Right renal pelvis (tissue), 4 donors: ENCODE measurements at places on chromosomes 13 and 19.

DNA sequence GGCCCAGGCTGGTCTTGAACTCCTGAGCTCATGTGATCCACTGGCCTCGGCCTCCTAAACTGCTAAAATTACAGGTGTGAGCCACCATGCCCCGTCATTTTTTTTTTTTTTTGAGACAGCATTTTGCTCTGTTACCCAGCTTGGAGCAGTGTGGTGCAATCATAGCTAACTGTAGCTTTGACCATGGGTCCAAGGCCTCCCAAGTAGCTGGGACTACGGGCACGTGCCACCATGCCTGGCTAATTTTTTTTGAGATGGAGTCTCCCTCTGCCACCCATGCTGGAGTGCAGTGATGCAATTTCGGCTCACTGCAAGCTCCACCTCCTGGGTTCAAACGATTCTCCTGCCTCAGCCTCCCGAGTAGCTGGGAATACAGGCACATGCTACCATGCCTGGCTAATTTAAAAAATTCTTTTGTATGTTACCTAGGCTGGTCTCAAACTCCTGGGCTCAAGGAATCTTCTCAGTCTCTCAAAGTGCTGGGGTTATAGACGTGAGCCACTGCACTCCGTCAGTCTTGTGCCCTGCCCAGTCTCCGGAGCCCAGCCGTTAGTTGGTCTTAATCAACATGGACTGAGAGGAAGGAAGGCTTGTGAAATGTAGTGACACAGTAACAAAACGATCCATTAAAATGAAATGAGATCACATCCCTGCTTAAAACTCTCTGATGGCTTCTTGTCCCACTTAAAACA is 1.4 kb upstream of the LRG1 start:
- no peak for DNase-seq

GRCh38 chr13:112891477-112892401 is 77.3 kb upstream of the MCF2L start:
- DNase-seq = no peak

GRCh38 chr19:41936416-41936850 is 8.2 kb upstream of the ERFL start:
- no peak for DNase-seq

- DNase-seq = no peak
Measured at GRCh38 chr19:9565900-9566705, 18.2 kb downstream of the ZNF121 start.

- no peak for DNase-seq
Measured at GRCh38 chr13:75811841-75812240, 175.7 kb downstream of the LMO7 start.

- no peak for DNase-seq
Measured at GRCh38 chr19:55486043-55486970, 1.3 kb downstream of the NAT14 start.

- DNase-seq = no peak
Measured at GRCh38 chr13:27425158-27425917, 919 bp downstream of the GTF3A start.

GRCh38 chr13:61486496-61486895 is 70.8 kb upstream of the PCDH20 start:
- DNase-seq = no peak

DNA sequence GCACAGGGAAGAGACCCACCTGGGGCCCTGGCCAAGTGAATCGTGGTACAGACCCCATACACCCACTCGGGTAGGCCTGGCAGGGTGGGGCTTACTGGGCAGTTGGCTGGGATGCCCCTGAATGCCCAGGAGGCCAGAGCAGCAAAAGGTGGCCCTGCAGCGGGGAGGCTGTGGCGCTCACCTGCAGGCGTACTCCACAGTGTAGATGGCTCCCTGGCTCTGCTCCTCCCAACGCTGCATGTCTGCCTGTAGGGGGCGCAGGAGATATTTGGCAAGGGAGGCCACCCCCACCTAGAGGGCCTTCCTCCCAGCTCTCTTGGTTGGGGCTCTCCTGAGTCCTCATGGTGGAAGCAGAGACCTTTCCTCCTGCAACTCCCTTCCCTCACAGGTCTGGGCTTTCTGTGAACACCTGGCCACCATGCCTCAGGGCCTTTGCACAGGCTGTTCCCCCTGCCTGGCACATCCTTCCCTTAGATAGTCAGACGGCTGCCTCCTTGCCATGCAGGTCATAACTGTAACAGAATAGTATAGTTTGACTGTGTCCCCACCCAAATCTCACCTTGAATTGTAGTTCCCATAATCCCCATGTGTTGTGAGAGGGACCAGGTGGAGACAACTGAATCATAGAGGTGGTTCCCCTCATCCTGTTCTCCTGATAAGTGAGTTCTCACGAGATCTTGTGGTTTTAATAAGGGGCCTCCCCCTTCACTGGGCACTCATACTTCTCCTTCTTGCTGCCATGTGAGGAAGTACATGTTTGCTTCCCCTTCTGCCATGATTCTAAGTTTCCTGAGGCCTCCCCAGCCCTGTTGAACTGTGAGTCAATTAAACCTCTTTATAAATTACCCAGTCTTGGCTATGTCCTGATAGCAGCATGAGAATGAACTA is 5.9 kb downstream of the BORCS8 start:
- no peak for DNase-seq

DNA sequence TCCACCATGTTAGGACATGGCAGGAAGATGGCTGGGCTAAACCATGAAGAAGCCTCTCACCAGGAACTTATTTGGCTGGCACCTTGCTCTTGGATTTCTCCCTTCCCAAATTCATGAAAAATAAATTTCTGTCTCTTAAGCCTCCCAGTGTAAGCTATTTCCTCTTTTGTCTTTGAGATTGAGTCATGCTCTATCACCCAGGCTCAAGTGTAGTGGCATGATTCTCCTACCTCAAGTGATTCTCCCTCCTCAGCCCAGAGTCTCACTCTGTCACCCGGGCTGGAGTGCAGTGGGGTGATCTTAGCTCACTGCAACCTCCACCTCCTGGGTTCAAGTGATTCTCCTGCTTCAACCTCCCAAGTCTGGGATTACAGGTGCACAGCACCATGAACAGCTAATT is 12.6 kb downstream of the ZNF888 start:
- no peak for DNase-seq

GRCh38 chr13:43009506-43009905 is 13.9 kb upstream of the DNAJC15 start:
- no peak for DNase-seq

GRCh38 chr13:44058624-44059215 is 179.0 kb downstream of the LACC1 start:
- DNase-seq = no peak

DNA sequence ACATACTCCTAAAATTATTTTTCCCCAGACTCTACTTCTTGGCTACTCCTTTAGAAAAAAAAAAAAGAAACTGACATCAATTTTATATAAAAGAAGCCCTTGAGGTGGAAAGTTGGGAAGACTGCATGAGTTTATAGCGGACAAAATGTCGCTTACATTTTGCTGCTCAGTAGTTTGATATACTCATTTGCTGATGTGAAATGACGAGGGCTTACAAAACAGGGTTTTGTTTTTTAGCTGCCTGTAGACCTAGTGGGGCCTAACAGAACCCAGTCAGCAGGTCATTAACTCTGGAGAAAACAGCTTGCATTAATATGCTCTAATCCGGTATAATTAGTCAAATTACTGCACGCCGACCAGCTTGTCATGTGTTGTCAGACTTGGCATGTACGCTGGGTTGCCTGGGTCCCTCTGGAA is 37.6 kb upstream of the MAB21L1 start:
- no peak for DNase-seq

DNA sequence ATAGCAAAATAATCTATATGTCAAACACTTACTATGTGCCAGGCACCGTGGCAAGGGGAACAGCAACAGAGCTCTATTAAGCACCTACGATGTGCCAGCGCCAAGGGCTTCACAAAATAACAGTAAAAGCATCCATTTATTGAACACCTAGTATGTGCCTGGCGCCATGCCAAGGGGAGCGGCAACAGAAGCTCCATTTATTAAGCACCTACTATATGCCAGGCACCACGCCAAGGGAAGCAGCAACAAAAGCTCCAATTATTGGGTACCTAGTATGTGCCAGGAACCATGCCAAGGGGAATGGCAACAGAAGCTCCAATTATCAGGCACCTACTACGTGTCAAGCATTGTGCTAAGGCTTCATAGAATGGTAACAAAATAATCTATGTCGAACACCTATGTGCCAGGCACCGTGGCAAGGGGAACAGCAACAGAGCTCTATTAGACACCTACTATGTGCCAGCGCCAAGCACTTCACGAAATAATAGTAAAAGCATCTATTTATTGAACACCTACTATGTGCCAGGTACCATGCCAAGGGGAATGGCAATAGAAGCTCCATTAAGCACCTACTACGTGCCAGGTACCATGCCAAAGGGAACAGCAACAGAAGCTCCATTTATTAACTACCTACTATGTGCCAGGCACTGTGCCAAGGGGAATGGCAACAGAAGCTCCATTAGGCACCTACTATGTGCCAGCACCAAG is 107.7 kb downstream of the PTPRS start:
- DNase-seq = no peak

- no peak for DNase-seq
Measured at GRCh38 chr19:12994701-12995595, at the start of gene NFIX. NFIX (plus strand) TSS chr19:12995475; CDS start chr19:12995838, 363 bp downstream.

- no peak for DNase-seq
Measured at GRCh38 chr19:51729781-51730180, 6.0 kb upstream of the HAS1 start.

DNA sequence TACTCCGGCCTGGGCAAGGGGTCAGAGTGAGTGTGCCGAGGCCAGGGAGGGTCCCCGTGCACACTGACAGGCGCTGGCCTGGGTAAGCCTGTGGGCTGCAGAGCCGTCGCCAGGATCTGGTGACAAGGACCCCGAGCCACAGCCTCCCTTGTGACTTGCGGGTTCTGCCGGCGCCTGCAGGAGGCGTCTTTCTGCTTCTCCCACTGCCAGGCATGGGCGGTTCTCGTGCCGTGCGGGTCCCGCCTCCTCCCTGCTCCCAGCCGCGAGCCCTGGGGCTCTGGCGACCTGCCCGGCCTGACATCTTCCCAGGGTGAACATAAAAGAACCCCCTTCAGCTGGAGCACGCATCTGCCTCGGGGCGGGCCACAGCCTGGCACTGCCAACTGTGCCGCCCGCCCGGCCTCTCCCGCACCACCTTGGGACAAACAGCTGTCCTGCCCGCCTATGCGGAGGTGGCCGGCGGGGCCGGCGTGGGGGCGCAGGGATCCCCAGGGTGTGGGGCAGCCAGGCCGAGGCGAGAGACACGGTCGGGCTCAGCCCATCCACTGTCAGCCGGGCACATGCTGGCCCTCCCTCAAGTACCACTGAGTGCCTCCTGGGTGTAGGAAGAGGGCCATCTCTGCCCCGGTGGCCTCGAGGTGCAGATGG is 1.5 kb upstream of the HCN2 start:
- no peak for DNase-seq

- DNase-seq = no peak
Measured at GRCh38 chr19:806815-807421, 9.7 kb downstream of the PTBP1 start.

DNA sequence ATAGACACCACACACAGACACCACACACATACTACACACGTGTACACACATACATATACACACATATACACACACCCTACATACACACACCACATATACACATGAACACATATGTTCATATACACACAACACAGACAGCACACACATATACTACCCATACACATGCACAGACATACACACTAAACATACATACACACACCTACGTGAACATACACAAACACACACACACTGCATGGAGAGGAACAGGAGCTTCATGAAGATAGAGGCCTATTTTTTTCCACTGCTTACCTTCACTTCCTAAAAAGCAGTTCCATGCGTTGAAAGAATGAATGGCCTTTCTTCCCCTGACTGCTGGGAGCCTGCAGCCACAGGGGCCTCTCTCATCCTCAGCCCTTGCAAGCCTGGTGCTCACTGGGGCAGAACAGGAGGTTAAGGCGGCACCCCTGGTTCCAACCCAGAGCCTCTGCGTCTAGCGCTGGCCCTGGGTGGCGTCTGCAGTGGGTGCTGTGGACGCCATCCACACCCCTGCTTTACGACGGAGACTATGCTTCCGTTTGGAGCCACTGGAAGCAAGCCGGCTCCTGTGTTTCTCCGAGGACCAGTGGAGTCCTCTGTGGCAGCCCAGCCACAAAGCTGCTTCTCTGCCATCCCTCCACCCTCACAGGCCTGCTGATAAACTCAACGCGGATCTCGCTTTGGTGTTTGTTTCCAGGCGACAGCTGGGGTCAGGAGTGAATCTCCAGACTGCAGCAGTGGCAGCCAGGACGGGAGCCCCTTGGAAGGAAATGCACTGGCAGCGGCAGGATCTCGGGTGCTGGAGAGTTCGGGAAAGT is 1.9 kb upstream of the RASA3 start:
- no peak for DNase-seq

- peak; percentile 13 for DNase-seq
Measured at GRCh38 chr13:51453959-51454703, 1.3 kb upstream of the INTS6 start.

DNA sequence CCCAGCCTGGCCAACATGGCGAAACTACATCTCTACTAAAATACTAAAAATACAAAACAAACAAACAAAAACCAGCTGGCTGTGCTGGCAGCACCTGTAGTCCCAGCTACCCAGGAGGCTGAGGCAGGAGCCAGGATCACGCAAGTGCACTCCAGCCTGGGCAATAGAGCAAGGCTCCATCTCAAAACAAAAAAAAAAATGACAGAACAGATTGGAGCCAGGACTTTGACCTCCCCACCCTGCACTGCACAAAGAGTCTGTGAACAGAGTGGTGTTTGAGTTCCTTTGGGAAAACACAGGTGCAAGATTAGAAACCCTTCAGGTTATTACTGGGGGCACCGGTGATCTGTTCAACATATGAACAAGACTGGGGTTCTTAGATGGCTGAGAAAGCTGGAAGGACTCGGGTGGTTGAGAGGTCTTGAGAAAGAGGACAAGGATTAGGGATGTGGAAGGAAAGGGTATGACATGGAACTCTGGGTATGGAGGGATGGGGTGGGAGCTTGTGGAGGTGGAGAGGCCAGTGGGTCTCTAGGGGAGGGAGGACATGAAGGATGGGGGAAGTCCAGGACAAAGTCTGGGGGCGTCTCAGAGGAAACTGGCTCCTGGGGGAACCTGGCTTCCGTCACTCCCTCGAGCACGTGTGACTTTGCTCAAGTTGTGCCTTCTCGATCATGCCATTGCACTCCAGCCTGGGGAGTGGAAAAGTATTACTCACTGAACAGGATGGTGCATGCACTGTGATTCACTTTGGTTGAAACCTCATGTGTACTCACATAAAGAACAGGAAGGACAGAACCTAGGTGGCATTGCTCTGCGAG is 25.9 kb downstream of the RCN3 start:
- DNase-seq = no peak

- no peak for DNase-seq
Measured at GRCh38 chr19:48999481-49000325, 6.0 kb downstream of the RUVBL2 start.

GRCh38 chr13:20093951-20094350 is 66.9 kb downstream of the GJA3 start:
- DNase-seq = no peak

DNA sequence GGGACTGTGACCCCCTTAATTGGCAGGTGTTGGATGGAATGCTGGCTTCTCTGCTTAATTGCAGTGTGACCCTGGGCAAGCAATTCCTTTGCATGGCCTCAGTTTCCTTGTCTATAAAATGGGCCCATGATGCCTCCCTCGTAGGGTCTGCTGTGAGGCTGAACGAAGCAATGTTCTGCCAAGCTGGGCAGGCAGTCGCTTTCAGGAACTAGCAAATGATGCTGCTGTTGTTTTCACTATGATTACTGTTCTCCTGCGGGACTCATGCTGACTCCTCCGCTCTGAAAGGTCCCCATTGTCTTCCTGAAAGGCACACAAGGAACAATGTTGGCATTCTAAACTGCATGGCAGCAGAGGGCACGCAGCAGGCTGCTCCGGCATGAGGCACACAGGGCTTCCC is 6.8 kb downstream of the BICRA start:
- no peak for DNase-seq

GRCh38 chr19:20077791-20078463 is at the start of gene ZNF90:
ZNF90 (plus strand) TSS chr19:20078000; CDS start chr19:20078133, 133 bp downstream.
- peak; percentile 76 for DNase-seq

GRCh38 chr19:6219586-6220290 is 60.0 kb downstream of the MLLT1 start:
- no peak for DNase-seq
